ENCODE measurements at places on chromosomes 2 and 18.
A peak's percentile ranks its signal among the peaks of the same experiment; 100 is the strongest.

- DNase-seq: no peak
Observed at GRCh38 chr2:65130664-65131175, 814 bp upstream of the RAB1A start.

DNA sequence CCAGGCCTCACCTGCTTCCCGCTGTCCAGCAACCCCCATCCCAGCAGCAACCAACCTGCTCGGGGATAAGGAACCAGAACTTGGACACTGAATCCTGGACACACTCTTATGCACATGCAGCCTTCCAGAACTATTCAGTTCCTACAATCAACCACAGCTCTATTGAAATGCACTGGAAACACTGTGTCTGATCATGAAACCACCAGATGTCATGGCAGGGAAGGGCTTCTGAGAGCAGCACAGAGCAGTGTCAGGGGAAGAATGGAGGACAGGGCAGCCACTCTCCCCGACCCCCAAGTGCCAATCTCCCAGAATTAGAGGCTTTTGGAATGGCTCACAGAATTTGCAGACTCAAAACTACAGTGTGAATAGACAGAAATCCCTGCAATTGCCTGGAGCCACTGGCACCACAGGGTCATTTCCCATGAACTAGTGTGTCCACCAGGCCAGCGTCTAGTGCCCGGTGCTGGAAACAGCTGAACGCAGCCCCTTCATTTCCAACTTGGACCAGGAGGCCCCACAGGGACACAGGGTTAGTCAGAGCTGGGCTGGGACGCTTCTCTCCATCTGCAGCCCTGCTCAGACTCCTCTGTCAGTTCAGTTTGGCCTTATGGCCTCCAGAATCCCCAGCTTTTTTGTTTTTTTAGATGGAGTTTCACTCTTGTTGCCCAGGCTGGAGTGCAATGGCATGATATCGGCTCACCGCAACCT is 25.5 kb downstream of the MRPL35 start:
- DNase-seq: peak; percentile 61

- DNase-seq: peak; percentile 89
Observed at GRCh38 chr2:191942090-191942738, 95.3 kb upstream of the CAVIN2 start.

DNA sequence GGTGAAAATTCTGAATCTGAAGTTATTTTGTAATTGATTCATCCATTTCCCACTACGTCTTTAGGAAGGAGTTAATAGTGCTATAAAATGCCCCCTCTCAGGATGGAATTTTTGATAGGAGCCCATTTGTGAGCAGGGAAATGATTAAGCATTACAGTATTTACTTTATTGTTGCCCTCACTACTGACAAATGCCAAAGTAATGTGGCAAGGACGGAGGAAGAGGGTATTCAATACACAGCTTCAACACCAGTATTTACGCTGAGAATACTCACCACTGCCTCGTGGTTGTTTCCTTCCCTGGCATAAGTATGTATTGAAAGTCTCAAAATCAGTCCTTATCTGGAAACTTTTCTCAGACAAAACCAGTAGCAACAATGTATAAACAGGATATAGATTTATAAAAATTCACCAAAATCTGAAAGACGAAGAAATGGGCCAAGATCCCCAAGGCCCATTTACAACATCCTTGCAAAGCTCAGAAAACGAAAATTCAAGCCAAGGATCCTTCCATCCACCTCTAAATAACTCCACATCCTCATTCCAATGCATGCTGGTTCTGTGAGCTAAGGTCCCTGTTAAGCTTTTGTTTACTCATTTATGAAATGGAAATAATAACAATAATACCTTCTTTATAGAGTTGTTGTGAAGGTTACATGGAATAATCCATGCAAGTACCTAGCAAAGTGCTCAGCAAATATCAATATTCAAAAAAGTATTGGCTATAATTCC is 29.3 kb downstream of the FEZ2 start:
- DNase-seq: no peak

- no peak for DNase-seq
Observed at GRCh38 chr18:11980494-11981191, 664 bp upstream of the IMPA2 start.

DNA sequence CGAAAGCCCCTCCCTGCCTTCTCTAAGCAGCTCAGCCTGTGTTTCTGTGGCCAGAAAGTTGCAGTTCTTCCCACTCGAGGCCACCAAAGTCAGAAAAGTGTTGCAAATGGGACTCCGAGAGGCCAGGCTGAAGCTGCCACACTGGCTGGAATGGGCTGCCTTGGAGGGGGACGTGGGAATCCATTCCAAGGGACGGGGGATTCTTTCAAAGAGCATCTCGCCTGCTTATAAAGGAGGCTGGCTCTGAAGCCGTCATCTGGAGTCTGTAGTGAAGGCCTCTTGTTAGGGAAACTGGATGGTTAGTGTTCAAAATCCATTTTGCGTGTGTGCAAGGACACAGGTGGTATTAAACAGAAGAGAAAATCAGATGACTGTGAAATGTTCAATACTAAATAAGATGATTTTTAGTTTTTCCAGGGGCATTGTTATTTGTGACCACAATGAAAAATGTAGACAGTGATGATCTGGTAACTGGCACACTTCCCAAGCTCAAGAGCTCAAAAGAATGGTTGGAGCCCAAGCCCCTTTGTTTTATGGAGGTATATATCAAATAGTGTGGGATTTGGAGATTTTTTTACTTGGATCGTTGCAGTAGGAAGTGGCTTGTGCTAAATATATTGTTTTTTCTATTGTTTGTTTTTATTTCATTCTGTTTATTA is 782 bp downstream of the FAM228B start:
- peak; percentile 71 for DNase-seq

GRCh38 chr2:46549166-46549844 is 69.9 kb downstream of the TMEM247 start:
- DNase-seq: no peak

- no peak for DNase-seq
Observed at GRCh38 chr18:62588217-62588616, 65.4 kb downstream of the ZCCHC2 start.

- no peak for DNase-seq
Observed at GRCh38 chr2:53694096-53694771, 73.4 kb upstream of the CHAC2 start.

DNA sequence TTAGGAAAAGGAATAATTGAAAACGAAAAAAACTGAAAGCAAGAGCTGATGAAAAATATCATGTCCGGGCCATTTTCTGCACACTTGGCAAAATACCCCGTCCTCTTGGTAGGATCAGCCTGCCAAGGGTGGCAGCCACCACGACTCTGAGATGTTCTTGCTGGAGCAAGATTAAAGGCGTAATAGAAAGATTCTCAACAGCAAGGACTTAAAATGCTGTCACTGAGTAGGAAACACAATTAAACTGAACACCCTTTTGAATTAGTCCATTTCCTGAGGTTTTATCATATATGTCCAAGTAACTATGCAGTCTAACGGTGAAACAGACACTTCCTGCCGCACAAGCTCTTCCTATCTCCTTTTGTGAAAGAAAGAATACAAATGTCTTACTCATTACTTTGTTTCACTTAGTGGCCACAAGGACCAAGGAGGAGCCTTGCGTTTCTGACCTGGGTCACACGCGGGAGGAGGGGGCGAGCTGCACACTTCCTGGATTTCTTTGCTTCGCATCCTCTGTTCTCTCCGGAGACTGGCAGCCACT is 222.7 kb downstream of the PIEZO2 start:
- DNase-seq: no peak

GRCh38 chr18:67621049-67621713 is 104.7 kb upstream of the DSEL start:
- no peak for DNase-seq

DNA sequence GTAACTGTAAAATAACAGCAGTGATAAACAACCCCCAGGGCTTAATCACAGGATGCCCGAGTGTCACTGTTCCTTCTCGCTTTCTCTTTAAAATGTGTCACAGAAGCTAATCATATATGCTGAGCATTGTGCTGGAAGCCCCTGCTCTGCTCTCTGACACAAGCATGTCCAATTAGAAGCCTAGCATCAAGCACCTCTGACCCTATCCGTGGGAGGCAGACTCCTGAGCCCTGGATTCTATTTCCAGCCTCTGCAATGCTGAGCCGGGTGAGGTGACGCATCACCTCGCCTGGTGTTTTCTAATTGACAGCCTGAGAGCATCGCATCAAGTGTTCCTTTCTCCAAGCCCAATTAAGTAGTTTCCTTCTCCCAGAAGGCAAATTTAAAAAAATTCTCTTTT is 19.7 kb upstream of the SCG2 start:
- no peak for DNase-seq

DNA sequence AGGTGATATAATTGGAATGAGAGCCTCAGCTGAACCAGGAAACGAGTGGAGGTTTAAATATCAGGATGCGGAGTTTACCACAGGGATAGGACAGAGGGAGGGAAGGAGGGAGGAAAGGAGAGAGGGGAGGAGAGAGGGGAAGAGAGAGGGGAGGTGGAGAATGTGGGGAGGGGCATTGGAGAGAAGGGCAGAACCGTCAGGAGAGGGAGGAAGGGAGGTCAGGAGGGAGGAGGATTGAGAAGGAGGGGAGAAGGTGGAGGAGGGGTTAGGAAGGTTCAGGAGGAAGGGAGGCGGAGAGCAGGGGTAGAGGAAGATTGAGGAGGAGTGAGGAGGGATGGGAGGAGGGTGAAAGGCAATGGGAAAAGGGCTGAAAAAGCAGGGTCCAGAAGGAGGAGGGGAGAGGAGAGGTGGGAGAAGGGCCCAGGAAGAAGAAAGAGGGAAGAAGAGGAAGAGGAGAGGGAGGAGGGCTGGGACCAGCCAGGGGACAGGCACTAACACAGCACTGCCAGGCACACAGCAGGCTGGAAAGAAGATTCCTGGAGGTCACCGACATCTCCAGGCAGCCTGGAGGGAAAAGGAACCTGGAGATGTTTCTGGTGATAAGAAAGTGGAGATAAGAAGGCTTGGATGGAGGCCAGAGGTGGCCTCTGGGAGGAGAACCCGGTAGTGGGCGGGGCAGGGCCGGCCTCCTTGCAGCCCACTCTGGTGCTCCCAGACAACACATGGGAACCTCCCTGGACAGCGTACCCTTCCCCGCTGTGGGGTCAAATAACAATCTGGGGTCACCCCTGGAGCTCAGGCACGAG is 176.7 kb upstream of the SMAD2 start:
- no peak for DNase-seq

- no peak for DNase-seq
Observed at GRCh38 chr2:217092710-217093379, 233.0 kb upstream of the TNP1 start.

GRCh38 chr2:27306573-27307286 is 1.5 kb downstream of the UCN start:
- DNase-seq: peak; percentile 20

DNA sequence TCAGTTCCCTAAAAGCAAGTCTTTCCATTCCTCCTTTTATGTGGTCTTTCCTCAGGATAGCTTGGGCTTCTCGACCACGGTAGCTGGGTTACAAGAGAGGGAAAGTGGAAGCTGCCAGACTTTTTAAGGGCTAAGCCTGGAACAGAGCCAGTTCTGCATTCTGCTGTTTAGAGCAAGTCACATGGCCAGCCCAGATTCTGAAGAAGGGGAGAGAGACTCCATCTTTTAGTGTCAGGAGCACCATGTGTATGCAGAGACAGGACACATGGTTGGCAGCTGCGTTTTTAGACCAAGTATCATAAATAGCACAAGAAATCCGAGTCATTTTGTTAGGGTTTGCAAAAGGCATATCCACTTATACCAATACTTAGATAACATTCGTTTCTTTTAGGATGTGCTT is 4.7 kb downstream of the HMSD start:
- DNase-seq: no peak

DNA sequence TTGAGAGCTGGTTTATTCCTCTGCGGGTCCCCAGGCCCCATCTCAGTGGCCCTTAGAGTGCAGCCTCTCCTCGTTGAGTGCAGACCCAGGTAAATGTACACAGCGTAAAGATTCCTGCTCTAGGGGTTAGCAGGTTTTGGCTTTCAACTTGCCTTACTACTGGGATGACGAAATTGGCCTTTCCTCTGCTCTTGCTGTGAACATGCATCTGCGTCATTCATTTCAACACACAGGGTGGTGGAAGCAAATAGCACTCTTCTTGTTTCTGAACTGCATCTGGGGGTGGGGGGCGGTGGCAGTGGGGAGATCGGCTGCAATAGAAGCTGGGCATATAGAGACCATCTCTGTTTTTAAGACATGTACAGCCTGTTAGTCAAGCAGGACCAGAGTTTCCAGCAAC is 16.5 kb upstream of the SLC16A14 start:
- DNase-seq: no peak

DNA sequence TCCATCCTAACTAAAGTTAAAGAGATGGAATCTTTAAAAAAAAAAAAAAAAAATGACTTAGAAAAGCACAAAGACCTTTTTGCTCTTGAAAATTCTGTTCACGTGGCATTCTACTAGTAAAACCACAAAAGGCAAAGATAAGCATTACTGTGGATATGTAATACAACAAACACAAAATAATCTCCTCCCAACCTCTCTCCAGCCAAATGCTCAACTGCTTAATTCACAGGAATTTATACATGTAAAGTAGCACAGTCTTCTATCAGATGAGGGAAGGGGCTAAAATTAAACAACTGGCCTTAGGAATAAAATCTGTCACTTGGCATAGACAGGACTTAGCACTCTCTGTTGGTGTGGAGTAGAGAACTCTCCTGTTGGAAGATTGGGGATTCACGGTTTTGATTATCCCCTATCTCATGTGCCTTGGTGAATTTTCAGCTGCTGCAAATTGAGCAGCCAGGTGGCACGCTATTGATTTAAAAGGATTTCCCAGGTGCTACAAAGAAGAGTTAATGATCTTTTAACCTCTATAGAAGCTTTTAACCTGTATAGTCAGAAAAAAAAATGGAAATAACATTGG is 57.4 kb downstream of the ATIC start:
- DNase-seq: no peak

GRCh38 chr2:239265681-239266433 is 135.0 kb downstream of the HDAC4 start:
- no peak for DNase-seq

GRCh38 chr2:5524551-5524950 is 167.6 kb upstream of the SOX11 start:
- no peak for DNase-seq

GRCh38 chr2:149038442-149039212 is at the start of gene LYPD6B:
LYPD6B (plus strand) TSS chr2:149038699; CDS start chr2:149130949, 92,250 bp downstream.
- peak; percentile 21 for DNase-seq

- DNase-seq: no peak
Observed at GRCh38 chr2:80330527-80331450, 26.2 kb upstream of the LRRTM1 start.

GRCh38 chr2:650343-651310 is 26.6 kb downstream of the TMEM18 start:
- no peak for DNase-seq

DNA sequence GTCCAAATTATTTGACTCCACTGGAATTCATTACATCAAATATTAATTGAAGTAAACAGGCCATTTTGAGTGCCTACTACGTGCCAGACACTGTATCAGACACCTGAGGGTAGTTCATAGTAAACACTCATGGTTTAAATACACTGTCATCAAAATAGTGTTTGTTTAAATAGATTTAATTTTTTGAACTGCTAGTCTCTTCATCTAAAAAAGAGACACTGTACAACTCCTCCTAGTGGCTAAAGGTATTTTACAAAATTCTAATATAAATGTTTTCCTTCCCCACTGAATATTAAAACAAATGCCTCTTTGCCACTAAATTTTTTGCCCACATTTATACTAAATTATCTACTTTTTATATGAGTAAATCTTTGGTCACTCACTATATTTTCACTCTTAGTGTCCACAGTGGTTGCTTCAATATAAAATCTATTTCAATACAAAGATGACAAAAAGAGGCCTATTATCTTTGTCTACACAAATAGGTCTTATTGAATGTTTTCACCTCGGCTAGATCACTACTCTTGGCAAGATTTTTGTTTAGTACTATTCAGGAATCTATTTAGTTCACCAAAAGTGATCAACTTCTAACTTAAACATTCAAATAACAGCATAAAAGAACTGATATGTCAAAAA is 122.1 kb downstream of the TMEM247 start:
- peak; percentile 7 for DNase-seq

GRCh38 chr2:105039559-105039958 is 1.7 kb downstream of the MRPS9 start:
- no peak for DNase-seq

All from NCI-H1694 treated with DMSO at 0.1 percent for 48 hours (cell line).